Hair follicular keratinocyte (primary cell): ENCODE measurements at places on chromosomes 3 and 15. TPM values are rescaled to one million over a fixed set of nuclear protein-coding genes. Genes with fewer than 3 reads are reported as not detected.

Gene GABRR3
- not detected in 2 replicates for total RNA-seq

Gene SEMA3F
- total RNA-seq = 120 and 137 TPM in 2 replicates

Gene RTP3
- total RNA-seq = not detected in 2 replicates

Gene HIGD2B
- total RNA-seq = not detected in 2 replicates

Gene AHSG
- 0.47 TPM in 1 of 2 replicates, not detected in the other for total RNA-seq

Gene GHRL
- total RNA-seq = not detected in 2 replicates

Gene TMOD3
- total RNA-seq = 41.2 and 42.4 TPM in 2 replicates

Gene ACAD9
- total RNA-seq = 27.6 and 39.4 TPM in 2 replicates

Gene SCG5
- total RNA-seq = 14.8 and 60.0 TPM in 2 replicates

Gene CPA3
- not detected in 2 replicates for total RNA-seq

Gene CHST14
- total RNA-seq = 7.9 and 8.6 TPM in 2 replicates

Gene HAUS2
- total RNA-seq = 35.3 and 48.3 TPM in 2 replicates

Gene FGF12
- total RNA-seq = 0.31 and 0.61 TPM in 2 replicates

Gene CLDN18
- not detected in 2 replicates for total RNA-seq

Gene SST
- not detected in 2 replicates for total RNA-seq

Gene TUSC7
- not detected in 2 replicates for total RNA-seq

Gene PARP14
- total RNA-seq = 7.4 and 13.7 TPM in 2 replicates

Gene STXBP5L
- not detected in 2 replicates for total RNA-seq

Gene UTS2B
- not detected in 2 replicates for total RNA-seq

Gene FEZF2
- total RNA-seq = not detected in 2 replicates

Gene EFCC1
- not detected in 2 replicates for total RNA-seq

Gene NMNAT3
- total RNA-seq = 0.62 and 4.0 TPM in 2 replicates

Gene ATP13A5
- total RNA-seq = not detected in 2 replicates

Gene ADAMTS17
- 0.15 and 0.86 TPM in 2 replicates for total RNA-seq
